ENCODE measurements at places on chromosomes 12 and 14.

DNA sequence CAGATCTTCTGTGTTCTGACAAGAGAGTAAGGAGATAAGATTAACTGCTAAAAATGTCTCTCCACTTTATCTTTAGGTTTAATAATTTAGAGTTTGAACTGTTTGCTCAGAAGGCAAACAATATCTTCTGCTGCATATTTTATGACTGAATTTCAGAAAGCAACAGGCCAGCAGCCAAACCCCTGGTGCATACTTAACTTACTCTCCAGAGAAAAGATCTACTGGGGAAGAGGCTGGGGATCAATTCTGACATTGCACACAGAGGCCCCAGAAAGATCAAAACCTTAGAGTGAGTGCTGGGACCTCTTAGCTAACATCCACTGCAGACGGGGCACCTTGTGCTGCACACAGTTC is 518.2 kb downstream of the TMEM132D start:
- no peak for DNase-seq

- no peak for DNase-seq
Observed at GRCh38 chr12:53224897-53225634, 6.9 kb downstream of the RARG start.

GRCh38 chr14:102194856-102195255 is 55.2 kb downstream of the WDR20 start:
- DNase-seq, result peak; percentile 36

GRCh38 chr14:64970776-64971477 is 1.2 kb downstream of the RAB15 start:
- no peak for DNase-seq

DNA sequence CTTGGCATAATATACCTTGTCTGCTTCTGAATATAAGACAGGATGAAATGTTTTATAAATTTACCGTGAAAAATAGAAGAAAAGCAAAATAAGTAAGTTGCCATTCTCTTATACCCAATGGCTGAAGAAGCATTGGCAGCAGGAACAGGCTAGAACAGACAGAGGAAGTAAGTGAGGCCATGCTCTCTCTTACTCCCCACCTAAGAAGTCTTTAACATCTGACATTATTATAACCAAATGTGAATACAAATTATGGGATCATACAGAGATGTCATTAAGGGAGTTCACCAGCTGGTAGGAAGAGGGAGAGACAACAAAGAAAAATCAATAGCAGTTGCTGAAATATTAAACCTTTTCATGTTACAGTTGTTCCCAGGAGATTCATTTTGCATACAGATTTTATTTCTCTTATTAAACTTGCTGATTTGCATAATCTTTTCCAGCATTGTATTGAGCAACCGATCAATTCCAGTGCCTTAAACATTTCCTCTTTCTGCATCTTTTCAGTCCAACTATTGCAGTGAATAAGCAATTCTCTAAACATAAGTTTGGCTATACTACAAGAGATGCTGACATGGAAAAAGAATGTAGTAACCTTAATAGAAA is 270.6 kb downstream of the SLC6A15 start:
- no peak for DNase-seq

DNA sequence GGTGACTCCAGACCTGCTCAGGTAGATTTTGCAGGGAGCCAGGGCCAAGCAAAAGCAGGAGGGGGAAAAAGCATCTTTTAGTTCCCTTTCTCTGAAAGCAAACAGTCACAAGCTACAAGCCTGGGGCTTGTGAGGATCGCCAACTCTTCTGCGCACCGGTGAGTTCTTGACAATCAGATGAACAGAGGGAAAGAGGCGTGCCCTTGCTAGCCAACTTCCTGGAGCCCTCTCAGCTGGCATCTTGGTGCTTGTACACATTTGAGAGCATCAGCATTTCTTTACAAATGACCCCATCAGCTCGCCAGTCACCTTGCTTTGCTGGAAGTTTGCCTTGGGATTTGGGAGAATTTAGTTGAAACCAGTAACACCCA is 55.5 kb downstream of the ZNF664 start:
- peak; percentile 54 for DNase-seq

- no peak for DNase-seq
Observed at GRCh38 chr14:102840771-102841528, 63.7 kb downstream of the TRAF3 start.

GRCh38 chr12:47441490-47441889 is 264.3 kb downstream of the RPAP3 start:
- no peak for DNase-seq

DNA sequence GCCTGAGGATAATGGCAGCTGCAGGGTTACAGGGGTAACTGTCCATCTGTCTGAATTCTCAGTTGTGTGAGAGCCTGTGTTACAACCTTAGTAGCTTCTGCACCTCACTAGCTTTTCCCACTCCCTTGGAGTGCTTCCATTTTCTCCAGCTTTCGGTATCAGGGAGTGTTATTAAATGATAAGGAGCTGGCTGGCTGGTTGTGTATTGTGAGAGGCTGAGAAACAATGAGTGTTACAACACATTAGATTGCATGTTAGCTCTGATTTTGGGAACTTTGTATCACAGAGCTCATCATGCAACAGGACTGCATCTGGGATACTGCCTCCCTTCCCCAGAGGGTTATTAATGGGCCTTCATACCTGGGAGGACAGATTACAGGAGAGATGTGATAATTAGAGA is 723.7 kb downstream of the DIO2 start:
- no peak for DNase-seq

GRCh38 chr12:13229504-13229903 is 33.0 kb downstream of the EMP1 start:
- DNase-seq, result no peak
